ENCODE measurements at places on chromosomes 6 and 20.

DNA sequence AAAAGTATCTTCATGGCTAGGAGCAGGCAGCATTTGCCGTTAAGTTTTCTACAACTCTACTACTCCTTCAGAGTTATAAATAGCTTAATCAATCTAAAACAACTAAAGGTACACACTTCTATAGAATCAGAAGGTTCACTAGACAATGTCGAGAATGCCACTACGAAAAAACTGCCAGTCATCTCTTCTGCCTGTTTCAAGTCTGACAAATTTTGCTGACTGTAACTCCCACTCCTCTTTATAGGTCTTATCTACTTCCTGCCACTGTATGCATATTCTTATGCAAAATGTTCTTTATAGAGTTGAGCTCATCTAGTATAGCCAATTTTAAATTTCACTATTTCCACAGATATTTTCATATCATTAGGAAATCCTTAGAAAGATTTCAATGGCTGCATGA, 160.1 kb downstream of the EYS start:
- DNase-seq, result no peak

DNA sequence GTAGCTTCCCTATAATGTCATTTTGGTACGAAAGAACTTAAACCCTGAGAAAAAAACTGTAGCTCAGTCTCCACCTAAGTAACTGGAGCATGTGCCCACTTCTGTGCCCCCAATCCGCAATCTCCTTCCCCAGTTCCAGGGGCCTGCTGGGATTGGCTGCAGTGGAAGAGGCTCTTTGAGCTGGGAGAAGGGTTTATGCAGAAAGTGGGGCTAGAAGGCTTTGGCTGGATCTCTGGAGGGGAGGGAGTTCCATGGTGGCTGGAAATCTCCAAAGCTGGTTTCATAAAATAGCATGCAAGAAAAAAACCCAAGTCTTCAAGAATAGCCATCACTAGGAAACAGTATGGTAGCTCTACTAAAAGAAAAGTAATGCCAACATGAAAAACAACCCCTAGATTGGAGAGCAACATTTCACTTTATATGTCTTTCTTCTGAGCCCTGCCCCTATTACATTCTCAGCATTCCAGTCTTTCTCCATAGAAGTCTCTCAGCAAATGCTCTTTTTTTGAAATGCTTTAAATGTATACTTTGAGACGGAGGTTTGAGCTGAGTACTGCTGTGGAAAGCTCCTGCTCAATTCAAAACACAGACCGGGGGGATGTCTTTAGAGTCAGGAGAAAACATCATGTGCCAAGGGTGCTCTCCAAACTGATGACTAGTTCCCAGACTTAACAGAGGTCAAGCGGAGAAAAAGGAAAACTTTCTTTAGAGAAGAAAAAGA, 36.0 kb upstream of the FOXO3 start:
- no peak for DNase-seq

- no peak for DNase-seq
These were observed 314.5 kb downstream of the EYA4 start for GRCh38 chr6:133555685-133556084.

GRCh38 chr6:170542031-170542719, 10.9 kb downstream of the PSMB1 start:
- no peak for DNase-seq

GRCh38 chr20:63920226-63920625, 25.3 kb downstream of the DNAJC5 start:
- no peak for DNase-seq

GRCh38 chr6:80437221-80437620, 330.8 kb downstream of the BCKDHB start:
- DNase-seq, result no peak

DNA sequence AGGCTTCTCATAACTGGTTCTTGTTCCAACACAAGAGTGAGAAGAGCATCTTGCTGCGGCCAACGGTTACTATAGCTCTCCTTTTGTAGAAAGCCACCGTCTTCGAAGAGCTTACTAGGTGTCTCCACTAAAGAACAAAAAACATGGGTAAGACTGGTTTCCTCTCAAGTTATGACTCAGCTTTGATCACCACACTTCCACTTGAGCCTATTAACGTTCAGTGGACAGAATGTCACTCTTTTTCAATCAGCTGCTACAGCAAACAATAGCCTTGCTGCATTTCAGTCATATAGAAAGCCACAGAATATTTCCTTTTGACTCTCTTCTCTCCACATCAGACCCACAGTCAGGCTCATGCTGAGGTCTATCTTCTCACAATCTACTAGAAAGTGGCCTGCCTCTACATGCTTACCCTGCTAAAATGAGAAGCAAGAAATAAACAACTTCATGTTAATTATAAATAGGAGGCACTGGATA, 243.5 kb upstream of the PREP start:
- DNase-seq, result peak; percentile 66
